ENCODE measurements at places on chromosomes 16 and 17.

- peak; percentile 51 for DNase-seq
Measured at GRCh38 chr17:46044286-46044928, 45.4 kb downstream of the STH start.

DNA sequence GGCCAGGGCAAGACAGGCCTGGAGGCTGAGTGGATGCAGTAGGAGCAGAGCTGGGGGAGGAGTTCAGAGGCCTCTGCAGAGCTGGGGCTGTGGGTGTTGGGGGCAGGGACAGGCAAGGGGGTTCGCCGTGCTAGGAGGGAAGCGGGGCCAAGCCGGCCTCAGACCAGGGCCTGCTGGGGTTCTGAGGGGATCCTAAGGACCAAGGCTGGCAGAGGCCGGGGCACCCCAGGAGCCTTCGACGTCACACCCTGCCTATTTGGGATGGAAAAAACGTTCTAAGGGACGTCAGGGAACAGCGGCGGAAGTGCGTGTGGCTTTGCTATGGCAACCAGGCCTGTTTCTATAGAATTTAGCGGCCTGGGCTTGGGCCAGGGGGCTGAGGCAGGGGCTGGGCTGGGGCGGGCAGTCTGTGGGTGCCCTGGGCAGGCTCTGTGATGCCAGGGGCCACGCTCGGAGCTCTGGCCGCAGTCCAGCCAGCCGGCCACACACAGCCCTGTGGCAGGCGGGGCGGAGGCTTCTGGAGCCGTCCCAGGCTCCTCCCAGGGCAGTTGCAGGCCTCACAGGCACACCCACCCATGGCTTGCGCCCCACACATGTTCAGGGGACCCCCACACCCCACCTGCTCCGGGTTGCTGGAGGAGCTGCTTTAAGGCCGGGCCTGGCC lies 3.7 kb downstream of the TRAF7 start:
- no peak for DNase-seq

DNA sequence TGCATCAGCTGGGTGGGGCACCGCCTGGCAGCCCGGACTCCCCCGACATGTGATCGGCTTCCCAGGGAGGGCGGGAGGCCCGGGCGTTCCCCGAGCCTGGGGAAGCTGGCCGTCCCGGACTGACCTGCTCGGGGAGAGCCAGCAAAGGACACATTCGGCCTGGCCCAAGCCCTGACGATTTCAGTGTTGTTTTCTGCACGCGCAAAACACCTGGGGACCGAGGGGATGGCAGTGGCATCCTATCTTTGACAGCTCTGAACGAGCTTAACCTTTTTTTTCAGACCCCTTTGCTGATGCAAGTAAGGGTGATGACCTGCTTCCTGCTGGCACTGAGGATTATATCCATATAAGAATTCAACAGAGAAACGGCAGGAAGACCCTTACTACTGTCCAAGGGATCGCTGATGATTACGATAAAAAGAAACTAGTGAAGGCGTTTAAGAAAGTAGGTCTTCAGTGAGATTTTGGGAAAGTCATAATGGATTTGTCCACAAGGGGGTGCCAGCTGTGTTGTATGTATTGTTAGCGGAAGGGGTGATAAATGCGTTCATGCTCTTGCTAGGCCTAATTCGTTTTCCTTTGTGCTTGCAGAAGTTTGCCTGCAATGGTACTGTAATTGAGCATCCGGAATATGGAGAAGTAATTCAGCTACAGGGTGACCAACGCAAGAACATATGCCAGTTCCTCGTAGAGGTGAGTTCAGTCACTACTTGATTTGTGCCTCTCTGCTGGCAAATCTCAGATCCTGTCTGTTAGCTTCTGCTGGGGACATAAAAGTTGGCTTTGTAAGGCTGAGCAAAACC lies 1.0 kb downstream of the EIF1 start:
- peak; percentile 71 for DNase-seq

GRCh38 chr16:3625911-3626732 lies 14.7 kb upstream of the SLX4 start:
- DNase-seq: no peak

DNA sequence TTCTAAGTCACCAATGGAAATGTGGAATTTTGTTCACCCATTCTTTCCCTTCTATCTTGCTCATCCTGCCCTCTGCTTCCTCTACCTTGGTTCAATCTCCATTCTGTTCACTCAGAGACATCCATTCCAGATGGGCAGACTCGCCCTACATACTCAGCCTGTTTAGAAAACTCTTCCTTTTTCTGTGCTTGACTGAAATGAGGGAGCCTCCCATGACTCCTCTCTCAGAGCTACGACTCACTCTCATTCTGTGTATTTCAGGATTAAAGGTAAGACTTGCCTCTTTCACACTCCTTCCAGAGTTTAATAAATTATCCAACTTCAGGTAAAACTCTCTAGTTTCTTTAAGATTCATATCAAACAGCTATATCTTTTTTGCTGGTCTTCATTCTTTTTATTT lies 182.8 kb downstream of the HS3ST3A1 start:
- DNase-seq: no peak

DNA sequence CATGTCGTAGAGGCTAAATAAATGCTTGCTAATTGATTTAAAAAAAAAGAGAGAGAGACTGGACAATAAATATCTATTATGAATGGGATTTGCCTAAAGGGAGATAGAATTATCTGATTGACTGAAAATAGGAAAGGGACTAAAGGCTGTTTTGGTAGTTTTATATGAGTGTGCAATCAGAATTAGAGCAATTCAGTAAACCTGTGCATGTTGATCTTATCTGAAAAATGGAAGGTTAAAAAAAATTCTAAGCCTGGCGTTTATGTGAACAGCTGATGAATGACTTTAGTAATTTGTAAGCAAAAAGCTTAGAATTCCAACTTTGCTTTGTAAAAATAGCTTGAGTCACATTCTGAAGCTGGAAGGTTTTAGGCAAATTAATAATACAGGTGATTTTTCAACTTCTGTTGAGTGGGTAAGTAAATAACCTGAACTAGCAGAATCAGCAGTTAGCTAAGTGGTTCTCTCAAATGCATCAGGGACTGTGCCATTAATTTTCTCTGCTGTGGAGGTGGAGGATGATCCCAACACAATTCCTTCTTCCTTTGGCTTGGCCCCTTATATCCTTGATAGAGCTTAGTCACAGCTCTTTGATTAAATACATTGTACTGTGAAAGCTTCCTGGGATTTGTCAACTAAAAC lies 254.4 kb downstream of the PHKB start:
- no peak for DNase-seq

DNA sequence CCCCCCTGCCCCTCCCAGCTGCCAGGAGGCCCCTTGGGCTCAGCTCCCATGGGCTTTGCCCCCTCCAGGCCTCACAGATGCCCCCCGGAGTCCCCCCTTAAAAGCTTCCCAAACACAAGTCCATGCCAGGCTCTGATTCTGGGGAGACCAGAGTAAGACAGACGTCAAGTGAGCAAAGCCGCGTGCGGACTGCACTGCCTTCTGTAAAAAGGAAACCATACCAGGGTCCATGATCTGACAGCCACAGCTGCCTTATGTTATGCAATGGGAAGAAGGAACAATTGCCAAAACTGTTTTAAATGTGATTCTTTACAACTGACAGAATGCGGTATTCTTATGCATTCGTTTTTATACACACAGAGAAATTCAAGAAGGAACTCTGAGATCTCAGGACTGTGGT lies 17.9 kb upstream of the HEXD start:
- no peak for DNase-seq

DNA sequence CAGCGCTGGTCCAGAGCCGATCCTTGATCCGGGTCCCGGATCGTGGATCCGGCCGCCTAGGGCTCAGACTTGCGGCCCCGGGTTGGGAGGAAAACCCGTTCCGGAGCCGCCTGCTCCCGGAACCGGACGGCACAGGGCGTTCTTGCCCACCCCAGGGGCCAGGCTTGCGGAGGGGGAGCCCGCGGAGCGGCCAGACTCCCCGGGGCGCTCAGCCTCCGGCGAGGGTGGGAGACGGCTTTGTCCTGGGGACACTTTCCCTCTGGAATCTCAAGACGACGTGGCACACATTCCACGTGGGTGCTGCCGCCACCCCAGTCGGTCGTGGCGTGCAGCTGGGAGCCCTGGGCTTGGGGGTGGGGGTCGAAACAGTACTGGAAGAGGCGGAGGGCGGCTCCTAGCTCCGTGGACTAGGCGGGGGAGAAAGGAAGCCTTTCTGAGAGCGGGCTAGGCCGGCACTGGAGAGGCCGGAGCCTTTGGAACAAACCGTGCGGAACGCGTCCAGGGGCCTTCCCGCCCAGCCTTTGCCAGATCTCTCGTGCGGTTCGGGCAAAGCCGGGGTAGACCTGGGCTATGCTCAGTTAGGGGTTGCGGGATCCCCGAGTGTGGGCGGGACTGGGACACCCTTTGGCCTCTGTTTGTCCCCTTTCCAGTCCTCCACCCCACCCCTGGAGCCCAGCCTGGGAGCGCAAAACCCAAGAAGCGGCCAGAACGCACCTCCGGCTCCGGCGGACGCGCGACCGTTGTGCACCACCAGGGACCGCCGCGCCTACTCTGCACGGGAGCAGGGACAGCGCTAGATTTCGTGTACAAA lies 26.5 kb downstream of the SREBF1 start:
- DNase-seq: peak; percentile 93

GRCh38 chr17:48445248-48445620 lies 15.2 kb upstream of the SKAP1 start:
- no peak for DNase-seq

DNA sequence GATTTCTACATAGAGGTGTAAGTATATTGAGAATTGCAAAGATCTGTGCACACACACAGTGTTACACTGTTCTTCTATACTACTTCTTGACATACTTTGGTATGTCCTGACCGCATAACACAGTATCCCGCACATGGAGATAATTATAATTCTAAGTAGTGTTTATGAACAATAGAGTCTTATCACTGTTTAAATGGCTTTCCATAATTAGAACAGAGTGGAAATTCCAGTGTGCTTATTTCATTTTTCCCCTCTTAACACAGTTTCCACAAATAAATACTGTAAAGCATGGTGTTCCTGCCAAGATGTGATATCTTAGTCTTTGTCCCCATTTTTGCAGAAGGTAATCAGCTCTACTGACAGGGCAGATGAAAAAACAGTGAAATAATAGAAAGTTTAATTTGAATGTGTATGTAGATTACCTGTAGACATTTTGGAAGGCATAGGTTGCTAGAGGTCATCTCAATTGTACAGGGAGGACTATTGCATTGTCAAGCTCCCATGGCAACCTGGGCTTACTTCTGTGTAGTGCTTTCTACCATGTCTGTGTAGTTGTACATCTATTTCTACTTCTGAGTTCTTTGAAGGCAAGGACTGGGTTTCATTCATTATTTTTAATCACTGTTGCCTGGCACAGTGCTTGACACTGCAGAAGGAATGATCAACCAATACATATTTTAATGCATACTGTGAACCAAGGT lies 10.1 kb upstream of the KRT28 start:
- no peak for DNase-seq

DNA sequence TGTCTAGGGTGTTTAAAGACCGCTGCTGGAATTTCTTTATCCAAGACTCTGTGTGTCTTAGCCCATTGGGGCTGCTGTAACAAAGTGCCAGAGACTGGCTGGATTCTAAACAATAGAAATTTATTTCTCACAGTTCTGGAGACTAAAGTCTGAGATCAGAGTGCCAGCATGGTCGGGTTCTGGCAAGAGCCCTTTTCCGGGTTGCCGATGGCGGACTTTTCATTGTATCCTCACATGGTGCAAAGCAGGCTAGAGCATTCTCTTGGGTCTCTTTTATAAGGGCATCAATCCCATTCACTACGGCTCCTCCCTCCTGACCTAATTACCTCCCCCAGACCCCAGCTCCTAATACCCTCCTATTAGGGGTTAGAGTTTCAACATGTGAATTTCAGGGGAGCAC lies 9.5 kb downstream of the NLRC5 start:
- DNase-seq: no peak

GRCh38 chr17:80717720-80718083 lies 173.1 kb downstream of the RPTOR start:
- peak; percentile 74 for DNase-seq

DNA sequence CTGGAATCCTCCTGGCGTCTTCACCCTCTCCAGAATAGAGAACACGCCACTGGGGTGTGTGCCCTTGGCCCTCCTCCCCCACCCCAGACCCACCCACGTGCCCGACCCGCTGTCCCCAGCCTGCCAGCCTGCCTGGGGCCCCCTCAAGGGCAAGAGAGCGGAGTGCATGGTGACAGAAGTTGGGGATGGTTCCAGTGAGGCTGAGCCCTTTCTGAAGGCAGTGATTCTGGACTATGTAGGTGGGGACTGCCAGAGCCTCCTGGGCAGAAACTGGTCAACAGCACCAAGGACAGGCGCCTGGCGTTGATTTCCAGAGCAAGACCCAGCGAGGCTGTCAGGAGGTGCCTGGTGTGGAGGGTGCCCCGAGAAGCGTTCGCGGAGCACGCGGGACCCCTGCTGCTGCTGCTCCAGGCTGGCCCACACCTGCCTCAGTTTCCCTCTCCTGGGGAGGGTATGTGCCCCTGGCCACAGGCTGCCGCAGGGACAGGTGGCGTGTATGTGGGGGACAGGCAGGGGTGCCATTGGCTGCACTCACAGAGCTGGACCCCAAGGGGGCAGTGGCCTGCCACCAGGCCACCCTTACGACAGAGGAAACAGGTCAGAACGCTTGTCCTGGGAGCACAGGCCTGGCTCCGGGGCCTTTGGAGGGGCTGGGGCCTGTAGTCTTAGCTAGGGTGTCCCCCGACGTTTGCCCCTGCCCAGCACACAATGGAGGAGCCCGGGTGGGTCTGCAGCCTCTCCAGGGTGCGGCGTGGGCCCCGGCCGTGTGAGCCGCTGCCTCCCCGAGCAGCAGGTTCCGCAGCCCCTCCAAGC lies 1.2 kb downstream of the SSTR5 start:
- peak; percentile 28 for DNase-seq

DNA sequence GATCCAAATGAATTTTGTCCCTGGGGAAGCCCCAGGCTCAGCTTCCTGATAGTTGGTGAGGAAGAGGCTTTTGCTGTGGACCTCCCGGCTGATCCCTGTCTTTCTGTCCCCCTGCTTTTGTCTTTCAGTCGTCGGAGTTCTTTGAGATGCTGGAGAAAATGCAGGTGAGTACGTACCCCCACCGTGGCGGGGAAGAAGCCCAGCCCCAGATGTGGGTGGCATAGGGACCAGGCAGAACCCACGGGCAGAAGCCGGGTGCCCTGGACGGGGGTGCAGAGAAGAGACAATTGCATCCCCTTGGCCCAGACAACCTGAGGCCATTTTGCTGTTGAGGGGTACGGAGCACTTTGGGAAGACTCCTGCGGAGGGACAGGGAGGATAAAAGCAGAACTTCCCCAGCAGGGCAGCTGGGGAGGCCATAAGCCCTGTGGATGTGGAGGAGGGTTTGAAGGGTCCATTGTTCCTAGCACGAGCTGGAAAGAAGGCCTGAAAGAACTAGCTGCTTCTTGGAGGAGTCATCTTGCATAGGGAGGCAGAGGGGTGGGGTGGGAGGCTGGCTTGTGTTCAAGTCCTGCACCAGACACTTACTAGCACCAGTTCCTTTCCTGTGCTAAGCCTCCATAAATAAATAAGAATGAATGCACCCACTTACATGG lies 105.6 kb downstream of the OR1D5 start:
- DNase-seq: no peak
